HL-60 (cell line): ENCODE measurements at places on chromosomes 11 and 22.

- no peak for DNase-seq
These were observed 69.3 kb downstream of the CEP164 start for GRCh38 chr11:117396970-117397369.

DNA sequence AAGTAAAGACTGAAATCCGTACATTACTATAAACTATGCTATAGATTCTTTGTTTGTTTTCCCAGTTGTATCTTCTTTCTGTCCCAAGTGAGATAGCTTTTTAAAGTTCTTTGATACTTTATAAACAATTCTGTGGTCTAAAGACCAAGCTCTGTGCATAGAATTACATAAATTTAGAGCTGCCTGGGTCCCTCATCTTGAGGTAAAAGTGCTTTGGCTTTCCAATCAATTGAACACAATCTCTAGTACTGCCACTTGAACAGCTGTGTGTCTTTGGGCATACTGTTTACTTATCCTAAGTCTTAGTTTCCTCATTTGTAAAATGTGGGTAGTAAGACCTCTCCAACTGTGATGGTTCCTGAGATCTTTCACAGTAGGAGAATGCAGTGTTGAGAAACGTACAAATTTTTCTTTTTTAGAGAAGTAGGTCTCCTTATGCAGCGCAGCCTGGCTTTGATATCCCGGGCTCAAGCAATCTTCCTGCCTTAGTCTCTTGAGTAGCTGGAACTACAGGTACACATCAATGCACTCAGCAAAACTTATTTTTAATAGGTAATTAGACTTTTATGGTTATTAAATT lies 2.5 kb upstream of the EED start:
- peak; percentile 56 for DNase-seq

GRCh38 chr11:19279451-19279850 lies 38.7 kb upstream of the E2F8 start:
- no peak for DNase-seq

DNA sequence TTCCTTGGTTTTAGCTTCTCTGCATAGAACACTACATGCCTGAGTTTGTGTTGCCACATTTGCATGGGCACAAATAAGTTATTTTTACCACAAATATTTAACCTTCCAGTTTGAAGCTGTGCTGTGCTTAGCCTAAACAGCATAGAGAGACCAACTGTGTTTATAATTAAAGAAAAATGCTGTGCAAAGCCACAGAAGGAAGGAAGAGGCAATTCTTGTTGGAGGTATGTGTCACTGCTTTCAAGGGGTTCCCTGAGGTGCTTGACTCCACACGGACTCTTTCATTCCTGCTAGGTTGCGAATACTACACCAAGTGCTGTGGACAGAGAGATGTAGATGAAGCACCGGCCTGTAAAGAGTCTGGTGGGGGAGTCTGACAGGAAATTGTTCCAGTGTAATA lies 47.6 kb upstream of the OLFML1 start:
- no peak for DNase-seq

- DNase-seq: peak; percentile 33
These were observed 51.5 kb downstream of the FAM181B start for GRCh38 chr11:82682003-82682751.

GRCh38 chr11:111157571-111157970 lies 88.0 kb upstream of the POU2AF2 start:
- no peak for DNase-seq
